COR-L47 (cell line): ENCODE measurements at places on chromosomes 7 and 10.

- DNase-seq, result peak; percentile 19
Observed at GRCh38 chr7:117385363-117386109, 41.8 kb downstream of the ASZ1 start.

GRCh38 chr10:99788598-99789256 is 6.3 kb downstream of the ABCC2 start:
- DNase-seq, result no peak

GRCh38 chr10:57468894-57469432 is 798.7 kb downstream of the IPMK start:
- DNase-seq, result no peak

DNA sequence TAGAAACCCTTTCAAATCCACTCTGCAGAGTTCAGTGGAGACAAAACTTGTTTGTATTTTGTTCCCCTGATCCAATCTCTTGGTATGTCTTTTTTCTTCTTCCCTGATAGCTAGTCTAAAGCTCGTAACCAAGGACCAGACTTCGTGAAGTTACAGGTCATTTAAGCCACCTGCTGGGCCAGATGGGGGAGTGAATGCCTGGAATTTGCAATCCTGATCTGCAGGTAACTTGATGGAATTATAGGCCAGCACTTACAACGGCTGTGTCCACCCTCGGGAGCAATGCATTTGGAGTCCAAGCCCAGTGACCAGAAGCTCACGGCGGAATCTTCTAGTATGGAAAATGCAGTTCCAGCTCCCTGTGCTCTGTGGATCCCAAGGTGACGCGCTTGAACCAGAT is 566.9 kb downstream of the TCERG1L start:
- no peak for DNase-seq

DNA sequence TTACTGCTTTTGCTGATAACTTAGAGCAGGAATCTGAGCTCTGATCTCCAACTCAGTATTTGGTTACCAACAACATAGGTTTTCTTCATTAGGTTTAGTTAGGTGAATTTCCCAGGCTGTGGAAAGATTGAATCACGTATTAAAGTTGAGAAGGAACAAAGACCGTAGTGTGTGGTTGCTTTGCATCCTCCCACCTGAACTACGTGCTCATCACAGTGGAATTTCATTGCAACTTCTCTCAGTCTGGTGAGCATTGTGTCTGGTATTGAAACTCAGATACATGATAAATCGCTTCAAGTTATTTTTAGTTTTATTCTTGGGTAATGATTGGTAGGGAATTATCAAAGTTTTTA is 139.4 kb upstream of the AKR1E2 start:
- DNase-seq, result no peak

- no peak for DNase-seq
Observed at GRCh38 chr10:109467551-109467950, 455.8 kb downstream of the XPNPEP1 start.

DNA sequence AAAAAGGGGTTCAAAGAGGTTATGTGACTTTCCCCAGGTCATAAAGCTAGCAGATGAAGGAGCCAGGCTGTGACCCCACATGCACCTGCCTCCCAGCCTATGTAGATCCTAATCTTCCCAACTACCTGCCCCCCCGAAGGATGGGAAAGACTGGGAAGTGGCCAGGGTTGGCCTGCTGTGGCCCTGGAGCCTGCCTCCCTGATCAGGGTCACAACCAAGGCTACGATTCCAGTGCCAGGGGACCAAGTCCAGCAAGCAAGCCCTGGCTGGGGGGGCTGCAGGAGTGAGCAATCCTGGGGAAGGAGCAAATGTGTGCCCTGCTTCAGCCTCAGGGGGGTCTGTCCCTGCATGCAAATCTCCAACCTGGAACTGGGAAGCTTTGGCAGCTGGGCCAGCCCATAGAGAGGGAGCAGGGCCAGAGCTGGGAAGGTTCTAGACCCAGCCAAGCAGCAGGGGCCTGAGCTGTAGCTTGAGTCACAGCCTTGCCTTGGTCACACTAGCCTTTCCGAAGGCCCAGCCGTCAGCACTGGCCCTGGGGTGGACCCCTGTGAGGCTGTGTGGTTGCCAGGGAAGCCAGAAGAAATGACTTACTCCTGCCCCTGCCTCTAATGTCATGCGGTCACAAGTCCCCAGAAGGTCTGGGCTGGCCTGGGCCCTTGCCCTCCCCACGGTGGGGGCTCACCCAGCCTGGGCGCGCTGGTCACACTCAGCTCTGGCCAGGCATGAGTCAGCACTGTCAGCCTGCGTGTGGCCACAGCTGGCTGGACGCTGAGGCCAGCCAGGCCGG is 96.4 kb upstream of the ZMIZ1 start:
- no peak for DNase-seq

DNA sequence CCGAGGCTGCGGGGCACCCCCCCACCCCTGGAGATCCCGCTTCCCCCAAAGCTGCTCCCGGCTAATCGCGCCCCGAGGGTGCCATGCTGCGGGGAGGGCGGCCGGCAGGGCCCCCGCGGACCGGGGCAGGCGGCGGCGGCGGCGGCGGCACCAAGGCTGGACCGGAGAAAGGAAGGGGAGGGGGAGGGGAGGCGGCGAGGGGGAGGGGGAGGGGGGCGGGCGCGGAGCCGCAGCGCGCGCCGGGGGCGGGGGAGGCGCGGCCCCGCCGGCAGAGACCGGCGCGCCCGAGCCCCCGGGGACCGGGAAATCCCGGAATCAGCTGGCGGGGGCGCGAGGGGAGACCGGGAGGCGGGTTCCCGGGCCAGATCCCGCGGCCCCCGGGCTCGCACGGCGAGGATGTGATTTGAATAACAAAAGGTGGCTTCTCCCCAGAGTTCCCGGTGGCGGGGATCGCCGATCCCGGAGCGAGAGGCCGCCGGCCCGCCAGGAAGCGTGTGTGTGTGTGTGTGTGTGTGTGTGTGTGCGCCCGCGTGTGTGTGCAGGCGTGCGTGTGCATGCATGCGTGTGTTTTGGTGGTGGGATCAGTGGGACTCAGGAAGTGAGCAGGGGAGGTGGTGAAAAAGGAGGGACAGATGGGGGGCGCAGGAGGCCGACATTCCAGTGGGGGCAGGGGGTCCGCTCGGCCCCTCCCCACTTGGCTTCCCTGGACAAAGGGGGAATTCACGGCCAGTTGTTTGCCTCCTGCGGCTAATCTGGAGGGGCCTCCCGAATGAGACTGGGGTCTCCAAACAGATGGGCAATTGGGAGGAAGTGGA is 99.5 kb downstream of the HIP1 start:
- peak; percentile 53 for DNase-seq

- DNase-seq, result no peak
Observed at GRCh38 chr10:42988517-42989395, 88.1 kb upstream of the RET start.

- DNase-seq, result no peak
Observed at GRCh38 chr10:124168581-124168980, 75.2 kb upstream of the CHST15 start.

- no peak for DNase-seq
Observed at GRCh38 chr10:103265717-103266329, 11.1 kb upstream of the INA start.

GRCh38 chr10:81696609-81697388 is 178.2 kb upstream of the NRG3 start:
- no peak for DNase-seq

DNA sequence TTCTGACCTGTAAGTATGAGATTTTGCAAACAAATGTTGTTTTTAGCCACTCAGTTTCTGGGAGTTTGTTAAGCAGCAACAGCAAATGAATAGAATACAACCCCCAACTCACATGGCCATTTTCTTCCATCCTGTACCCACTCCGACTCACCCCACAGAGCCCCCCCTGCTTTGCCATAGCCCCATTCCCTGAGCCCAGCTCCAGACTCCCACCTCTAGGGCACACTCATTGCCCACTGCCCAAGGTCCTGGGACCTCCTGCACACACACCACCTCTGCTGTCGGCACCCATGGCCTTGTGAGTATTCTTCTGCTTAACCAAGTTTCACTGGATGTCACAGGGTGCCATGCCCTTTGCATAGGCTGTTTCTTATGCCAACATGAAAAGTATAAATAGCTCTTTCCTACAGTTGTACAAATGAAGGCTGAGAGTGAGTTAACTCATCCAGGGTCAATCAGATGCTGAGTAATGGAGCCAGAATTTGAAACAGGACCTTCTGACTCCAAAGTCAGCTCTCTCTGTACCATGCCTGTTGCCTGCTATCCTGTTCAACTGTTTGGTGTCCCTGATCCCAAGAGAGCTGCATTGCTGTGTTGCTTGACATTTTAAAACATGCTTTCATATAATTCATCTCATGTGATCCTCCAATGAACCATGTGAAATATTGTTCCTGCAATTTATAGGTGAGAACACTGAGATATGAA is 367.8 kb upstream of the ZMIZ1 start:
- no peak for DNase-seq

DNA sequence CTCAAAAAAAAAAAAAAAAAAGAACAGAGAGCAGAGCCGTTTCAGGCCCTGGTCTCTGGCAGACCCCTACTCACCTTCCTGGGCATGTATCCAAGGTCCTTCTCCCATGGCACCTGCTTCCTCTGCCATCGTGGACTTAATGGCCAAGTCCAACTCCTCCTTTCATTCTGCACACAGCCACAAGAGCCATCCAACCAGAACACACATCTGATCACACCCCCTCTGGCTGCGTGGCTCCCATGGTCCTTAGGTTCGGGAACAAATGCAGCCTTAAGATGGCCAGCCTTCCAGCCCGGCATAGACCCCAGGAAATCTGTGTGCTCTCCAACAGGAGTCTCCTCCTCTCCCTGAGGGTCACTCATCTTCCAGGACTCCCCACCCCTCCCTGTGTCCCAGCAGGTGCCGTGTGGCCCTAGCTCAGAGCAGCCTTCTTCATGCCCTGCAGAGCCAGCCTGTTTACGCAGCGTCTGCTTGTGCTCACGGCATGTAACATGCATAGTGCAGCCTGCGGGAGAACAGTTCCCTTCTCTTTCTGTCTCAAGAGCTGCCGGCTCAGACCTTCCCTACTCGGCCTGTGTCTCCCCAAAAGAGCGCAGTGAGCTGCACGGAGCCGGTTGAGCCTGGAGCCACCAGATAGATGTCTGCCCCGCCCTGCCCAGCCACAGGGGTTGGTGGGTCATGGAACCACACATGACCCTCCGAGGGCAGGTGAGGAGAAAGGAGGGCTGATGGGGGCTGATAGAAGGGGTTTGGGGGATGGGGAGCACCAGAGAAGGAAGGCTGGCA is 157.3 kb downstream of the NRF1 start:
- no peak for DNase-seq

DNA sequence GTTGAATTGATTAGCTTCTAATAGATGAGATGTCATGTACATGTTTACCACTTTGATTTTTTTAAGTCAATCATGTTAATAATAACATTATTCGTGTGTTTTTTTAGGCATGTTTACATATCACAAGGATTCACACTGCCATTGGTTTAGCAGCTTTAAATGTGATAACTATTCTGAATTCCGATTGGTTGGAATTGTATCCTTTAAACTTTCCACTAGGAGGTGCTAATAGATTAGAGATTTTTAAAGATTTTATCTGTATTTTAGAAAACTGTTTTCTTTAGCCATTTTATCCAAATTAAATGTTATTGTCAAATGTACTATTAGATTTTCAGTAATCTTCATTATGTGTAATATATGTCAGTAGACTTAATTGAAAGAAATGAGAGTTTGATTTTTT is 83.2 kb downstream of the HECTD2 start:
- no peak for DNase-seq

GRCh38 chr10:76031099-76031498 is 599.7 kb downstream of the LRMDA start:
- no peak for DNase-seq

GRCh38 chr10:110546077-110546476 is 21.4 kb upstream of the SMC3 start:
- no peak for DNase-seq

- peak; percentile 83 for DNase-seq
Observed at GRCh38 chr10:125538947-125539731, 143.8 kb downstream of the TEX36 start.
